Stimulated activated CD8-positive, alpha-beta memory T cell treated with anti-CD3 and anti-CD28 coated beads, Interleukin-15, amount 100 ng/mL, for 48 hours (primary cell): ENCODE measurements at places on chromosomes 12 and 14.

DNA sequence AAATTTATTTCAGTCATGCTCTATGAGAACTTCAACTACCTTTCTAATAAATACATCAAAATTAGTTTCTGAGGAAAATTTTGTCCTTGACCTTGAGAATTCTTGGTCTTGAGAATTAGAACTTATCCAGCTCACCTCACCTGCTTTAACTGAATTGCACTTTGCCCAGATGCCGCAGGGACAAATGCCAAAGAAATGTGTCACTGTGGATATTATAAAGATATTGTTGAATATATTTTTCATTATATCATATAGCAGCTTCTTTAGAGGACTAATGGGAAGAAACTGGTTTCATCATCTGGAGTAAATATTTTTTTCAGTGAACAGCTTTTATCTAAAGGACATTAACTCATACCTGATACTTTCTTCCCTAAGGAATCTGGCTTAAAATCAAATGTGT is 54.1 kb downstream of the LRP6 start:
- DNase-seq, result no peak

- no peak for DNase-seq
These were observed 430.0 kb downstream of the CCDC91 start for GRCh38 chr12:28620281-28620680.

GRCh38 chr12:89439941-89440340 is 84.7 kb downstream of the GALNT4 start:
- DNase-seq, result no peak

DNA sequence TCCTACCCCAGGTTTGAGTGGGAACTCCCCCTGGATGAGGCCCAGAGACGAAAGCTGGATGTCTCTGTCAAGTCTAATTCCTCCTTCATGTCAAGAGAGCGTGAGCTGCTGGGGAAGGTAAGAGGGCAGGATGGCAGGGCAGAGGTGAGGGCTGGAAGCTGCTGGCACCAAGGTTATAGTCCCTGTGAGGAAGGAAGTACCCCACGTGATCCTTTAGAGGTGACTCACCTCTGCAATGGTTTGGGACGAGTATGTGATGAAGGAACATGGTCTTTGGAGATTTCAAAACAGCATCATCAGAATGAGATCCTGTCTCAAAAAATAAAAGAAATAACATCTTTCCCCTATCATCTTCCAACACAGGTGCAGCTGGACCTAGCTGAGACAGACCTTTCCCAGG is 9.2 kb upstream of the MYL6B start:
- DNase-seq, result no peak

GRCh38 chr14:80787876-80788275 is 153.7 kb downstream of the CEP128 start:
- no peak for DNase-seq

- DNase-seq, result no peak
These were observed 229.1 kb upstream of the PDZRN4 start for GRCh38 chr12:40959041-40959440.
